ENCODE measurements at places on chromosomes 5 and 9.

DNA sequence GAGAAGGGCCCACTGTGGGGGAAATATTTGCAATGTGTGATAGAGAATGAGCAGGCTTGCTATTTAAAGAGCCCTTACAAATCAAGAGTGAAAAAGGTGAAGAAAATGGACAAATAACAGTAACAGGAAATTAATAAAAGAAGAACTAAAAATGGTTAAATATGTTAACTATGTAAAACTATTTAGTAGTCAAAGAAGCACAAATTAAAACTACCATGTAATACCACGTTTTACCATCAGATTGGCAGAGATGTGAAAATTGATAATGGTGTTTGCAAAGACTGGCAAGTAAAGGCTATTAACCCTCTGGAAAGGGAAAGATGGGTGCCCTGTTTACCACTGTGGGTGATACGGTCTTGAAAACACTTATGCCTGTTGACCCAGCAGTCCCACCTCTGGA is 23.2 kb upstream of the GRHPR start:
- DNase-seq: no peak

DNA sequence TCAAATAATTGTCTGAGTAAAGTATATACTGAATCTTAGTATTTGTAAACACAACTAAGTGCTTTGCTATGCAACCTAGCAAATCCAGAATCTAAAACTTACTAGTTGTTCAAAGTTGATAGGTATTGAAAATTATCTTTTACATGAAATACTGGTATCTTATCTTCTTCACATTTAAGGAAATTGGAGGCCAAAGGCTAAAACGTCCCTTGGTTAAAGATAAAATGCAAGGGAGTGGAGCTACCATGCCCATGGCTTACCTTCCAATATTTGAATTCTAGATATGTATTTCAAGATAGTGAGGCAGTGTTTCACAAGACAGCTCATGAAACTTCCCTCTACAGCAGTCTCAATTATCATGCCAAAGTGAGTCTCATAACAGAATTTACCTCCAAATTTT is 373.5 kb downstream of the KIAA0825 start:
- no peak for DNase-seq

GRCh38 chr5:3020426-3020825 is 268.9 kb upstream of the IRX2 start:
- DNase-seq: no peak

DNA sequence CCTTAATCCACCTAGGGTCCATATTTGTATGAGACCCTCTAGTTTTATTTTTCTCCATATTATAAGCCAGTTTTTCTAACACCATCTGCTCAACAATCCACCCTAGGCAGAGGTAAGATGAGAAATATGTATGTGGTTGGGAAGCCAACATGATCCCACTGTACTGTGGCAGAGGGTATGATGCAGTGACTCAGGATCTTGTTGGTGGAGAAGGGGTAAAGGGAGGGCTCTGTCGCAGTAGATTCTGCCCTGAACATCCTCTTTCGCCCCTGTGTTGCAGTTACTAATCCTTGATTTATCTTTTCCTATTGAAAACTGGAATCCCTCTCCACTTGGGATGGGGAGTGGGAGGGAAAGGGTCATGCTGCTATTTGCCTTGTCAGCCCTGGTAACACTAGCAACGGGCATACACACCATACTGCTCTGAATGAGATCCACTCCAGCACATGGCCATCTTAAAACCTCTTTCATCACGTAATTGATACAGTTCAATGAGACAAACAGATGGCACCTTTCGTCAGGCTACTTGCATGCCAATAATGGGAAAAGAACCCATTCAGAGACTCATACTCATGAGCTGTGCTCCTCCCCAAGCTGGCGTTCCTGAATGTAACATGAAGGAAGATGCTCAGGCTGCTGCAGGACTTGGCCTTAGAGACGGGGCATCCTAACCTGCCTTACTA is 63.0 kb downstream of the ADAMTS12 start:
- no peak for DNase-seq

GRCh38 chr5:148791334-148791667 is 35.1 kb upstream of the ADRB2 start:
- peak; percentile 57 for DNase-seq

- DNase-seq: no peak
These were observed 23.0 kb downstream of the RIGI start for GRCh38 chr9:32503008-32503407.

DNA sequence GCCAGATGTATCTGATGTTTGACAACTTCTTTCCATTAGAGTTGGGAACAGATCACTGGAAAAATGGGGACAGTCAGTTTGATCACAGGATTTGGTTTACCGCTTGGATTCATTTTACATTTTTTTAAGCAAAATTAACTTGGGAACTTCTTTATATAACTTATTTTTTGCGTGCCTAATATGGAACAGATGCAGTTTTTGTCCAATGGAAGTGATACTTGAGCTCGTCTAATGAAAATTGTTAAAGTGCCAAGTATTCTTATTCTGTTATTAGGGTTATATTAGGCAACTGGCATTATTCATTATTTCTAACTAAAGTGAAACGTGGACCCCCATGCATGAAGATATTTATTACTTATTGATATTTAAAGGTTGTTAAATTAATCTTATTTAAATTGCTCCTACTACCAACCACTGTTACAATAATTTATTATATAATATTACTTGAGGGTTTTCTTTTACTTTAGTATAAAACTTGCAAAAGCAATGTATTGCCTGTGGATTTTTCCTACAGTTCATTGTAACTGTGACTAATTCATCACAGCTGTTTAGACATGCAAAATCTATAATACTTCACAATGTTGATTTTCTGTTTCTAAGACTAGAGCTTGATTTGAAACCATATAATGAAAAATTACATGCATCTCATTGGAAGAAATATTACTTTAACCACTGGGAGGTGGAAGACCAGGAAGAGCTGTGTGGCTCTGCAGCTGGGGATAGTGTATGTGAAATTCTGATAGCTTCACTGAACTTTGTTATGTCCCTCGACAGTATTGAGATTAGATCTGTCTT is 787.3 kb upstream of the WWC1 start:
- DNase-seq: no peak

DNA sequence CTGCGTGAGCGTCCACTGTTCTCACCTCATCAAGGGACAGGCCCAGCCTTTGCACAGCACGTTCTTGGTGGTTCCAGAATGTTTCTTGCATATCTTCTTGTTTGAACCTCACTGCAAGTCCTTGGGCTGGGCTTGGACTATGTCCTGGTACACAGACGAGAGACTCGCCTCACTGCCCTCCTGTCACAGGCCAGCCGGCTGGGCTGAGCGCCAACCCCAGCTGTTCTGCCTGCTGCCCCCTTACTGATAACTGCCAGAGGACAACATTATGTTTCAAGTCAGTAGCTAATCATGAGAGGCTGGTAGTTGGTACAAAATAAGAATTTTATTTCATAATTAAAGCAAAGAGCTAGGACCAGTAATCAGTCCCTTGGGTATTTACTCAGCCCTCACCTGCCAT is 52.8 kb upstream of the LRRTM2 start:
- DNase-seq: no peak

GRCh38 chr5:84618262-84618661 is 233.6 kb upstream of the EDIL3 start:
- no peak for DNase-seq

DNA sequence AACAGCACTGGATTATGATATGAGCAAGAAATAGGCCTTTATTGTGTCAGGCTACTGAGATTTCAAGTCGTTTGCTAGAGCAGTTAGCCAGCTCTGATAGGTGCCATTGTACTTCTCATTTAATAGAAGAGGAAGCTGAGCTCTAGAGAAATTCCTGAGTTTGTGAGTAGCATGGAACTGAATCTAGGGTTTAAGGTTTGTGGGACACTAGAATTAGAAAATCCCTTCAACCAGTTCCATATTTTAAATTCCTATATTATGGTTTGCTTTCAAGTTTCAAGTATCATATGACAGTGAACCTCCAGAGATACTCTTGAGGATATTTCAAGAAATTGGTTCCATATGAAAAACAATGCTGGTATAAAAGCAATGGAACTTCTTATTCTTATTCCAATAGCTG is 87.6 kb downstream of the ANKRD55 start:
- DNase-seq: no peak

DNA sequence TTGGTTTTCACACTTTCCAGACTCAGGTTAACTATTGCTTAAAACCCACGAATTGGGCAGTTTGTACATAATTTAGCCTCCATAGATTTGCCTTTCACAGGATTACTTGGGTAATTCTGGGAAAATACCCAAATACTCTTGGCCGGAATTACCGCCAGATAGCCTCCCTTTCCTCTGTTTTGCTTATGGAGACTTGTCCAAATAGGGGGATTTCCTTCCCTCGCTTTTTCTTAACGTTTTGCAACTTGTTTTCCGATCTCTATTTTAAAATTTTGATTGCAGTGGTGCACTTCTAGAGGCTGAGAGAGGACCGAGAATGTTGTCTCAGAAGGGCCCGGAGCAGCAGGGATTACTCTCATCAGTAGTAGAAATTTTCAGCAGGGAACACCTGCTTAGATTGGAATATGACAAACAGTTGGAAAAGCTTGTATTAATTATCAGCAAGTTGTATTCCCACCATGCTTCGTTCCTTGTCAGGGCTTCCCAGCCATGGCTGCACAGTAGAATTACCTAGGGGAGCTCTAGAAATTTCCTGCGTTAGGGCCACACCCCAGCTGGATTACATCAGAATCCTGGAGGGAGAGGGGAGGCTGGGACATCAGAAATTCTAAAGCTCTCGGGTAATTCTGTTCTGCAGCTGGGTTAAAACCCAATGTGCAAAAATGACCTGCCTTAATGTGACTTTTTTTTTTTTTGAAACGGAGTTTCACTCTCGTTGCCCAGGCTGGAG is 329.1 kb downstream of the SH3GL2 start:
- DNase-seq: no peak

All from activated naive CD8-positive, alpha-beta T cell treated with anti-CD3 and anti-CD28 coated beads, Interleukin-2, amount 50 U/mL, for 24 hours (primary cell).